ENCODE measurements at places on chromosomes 2 and 18.

GRCh38 chr18:67483237-67483636 is 33.3 kb downstream of the DSEL start:
- no peak for DNase-seq

DNA sequence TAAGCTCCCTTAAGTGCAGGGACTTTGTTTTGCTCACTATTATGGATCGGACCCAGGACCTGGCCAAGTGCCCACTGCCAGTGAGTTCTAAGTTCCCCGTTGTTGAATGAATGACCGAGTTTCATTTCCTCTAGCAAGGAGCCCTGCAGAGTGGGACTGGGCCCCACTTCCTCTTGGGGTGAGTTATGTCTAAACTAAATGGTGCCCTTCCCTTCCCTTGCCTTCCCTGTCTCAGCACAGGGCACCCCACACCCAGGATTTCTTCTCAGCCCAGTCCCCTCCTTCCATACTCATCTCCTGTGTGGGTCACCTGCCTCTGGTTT is 195.3 kb upstream of the HS6ST1 start:
- no peak for DNase-seq

- DNase-seq, result no peak
Observed at GRCh38 chr2:40361478-40361877, 90.4 kb downstream of the SLC8A1 start.

GRCh38 chr2:218019411-218020060 is 16.7 kb upstream of the TNS1 start:
- no peak for DNase-seq

DNA sequence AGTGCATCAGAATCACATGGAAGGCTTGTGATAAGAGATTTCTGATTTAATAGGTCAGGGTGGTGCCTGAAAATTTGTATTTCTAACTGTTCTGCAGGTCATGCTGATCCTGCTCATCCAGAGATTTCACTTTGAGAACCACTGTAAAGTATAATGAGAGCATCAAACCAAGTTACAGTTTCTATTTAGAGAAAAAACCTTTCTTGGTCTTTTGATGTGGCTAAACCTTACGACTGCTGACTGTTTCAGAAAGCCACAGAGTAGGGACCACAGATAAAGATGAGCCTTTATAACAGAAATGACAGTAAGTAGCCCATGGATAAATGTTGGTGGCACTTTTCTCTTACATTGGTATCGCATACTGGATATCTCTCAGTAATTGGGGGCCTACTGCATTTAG is 109.4 kb upstream of the FANCL start:
- DNase-seq, result no peak

DNA sequence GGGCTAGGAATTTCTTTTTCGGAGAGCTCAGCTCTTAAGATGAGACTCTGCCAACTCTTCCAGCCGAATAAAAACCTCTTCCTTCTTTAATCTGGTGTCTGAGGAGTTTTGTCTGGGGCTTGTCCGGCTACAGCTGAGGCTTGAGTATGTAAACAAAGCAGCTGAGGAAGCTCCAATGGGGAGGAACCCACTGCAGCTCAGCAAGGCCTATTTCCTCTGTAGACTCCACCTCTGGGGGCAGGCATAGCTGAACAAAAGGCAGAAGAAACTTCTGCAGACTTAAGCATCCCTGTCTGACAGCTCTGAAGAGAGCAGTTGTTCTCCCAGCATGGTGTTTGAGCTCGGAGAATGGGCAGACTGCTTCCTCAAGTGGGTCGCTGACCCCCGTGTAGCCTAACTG is 838.7 kb downstream of the CCDC85A start:
- no peak for DNase-seq

GRCh38 chr2:4900861-4901770 is 791.1 kb upstream of the SOX11 start:
- DNase-seq, result no peak

DNA sequence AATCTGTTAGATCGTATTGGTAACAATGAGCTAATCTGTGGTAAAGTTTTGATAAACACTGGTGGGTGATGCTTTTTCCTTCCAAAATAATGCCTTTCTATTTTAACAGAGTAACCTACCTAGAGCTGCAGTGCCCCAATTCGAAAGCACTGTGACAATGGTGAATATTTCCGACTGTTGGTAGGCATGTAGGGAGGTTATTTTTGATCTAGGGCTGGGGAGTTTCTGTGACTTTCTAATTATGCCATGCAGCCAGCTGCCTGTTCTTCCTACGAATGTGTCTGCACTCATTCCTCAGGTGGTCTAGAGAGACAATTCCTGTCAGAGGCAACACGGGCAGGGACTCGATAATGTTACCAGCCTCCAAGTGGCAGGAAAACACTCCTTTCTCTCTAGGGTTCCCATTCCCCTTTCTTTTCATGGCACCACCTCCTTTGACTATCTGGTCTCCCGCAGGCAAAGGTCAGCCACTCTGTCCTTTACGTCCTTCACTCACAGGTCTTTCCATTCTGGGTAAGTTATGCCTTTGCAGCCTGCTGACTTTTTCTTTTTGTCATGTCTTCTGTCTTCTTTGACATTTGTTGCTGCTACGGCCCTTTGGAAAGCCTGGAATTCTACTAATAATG is 167.2 kb upstream of the MGAT5 start:
- no peak for DNase-seq

GRCh38 chr2:54901224-54901986 is 148.8 kb downstream of the RTN4 start:
- DNase-seq, result no peak

DNA sequence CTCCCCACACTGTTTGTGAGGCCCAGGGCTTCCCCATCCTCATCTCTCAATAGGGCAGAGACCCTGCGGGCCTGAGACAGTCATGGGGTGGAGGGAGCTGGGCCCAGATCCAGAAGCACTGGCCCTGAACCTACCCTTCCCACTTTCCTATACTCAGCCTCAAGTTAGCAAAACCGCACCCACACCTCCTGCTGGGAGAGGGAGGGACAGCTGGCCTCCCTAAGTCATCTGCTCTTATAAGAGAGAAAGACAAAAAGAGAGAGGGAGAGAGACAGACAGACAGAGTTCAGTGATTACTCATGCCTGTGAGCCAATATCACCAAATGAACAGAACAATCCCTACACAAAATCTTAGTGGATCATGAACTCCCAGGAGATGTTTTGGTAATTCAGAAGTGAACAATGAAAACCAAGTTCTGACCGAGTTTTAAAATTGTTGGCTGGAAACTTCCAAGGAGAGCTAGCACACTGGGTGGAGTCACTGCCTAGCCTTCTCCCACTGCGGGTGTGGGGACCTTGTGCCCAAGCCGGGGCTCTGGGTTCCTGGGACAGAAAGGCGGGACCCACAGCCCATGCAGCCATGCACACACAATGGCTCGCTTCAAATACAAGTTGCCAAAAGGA is 130.5 kb downstream of the PXDN start:
- DNase-seq, result no peak

- no peak for DNase-seq
Observed at GRCh38 chr2:166671235-166671634, 177.2 kb upstream of the SCN7A start.

DNA sequence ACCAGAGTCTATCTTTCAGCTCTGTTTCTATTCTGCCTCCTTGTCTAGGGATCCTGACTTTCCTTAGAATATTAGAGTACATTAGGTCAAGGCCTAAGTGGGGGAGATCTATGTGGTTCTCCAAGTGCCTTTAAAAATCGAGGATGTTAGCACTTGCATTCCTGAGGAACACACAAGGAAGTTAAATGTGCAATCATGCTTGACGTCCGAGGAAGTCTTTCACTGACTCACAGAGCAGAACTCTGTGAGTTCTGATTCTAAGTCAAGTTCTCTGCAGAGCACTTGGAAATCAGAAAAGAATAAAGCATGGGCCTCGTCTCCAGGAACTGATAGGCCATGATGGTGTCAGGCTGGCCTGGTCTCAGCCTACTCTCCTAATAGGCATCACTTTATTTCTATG is 17.2 kb downstream of the FHOD3 start:
- no peak for DNase-seq

DNA sequence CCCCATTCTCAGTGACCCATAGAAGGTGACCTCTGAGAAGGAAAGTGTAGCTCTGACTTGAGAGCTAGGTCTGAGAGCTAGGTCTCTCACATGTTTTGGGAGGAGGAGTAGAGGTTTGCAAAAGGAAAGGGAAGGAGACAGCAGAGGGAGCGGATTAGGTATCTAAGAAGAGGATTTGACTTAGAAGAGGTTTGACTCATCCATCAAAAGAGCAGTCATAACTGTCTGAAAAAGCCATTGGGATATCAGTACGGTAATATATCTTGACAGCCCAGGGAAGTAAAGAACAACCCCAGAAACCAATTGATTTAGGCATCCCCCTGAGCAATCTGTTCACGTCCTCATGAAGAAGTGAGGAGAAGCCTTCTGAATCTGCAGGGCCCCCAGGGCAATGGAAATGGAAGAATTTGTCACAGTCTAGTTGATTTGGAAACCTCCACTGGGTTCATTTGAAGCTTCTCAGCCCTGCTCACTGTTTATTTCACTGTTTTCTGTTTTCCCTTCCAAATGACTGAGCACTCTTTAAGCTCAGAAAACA is 19.3 kb downstream of the OXER1 start:
- DNase-seq, result no peak

DNA sequence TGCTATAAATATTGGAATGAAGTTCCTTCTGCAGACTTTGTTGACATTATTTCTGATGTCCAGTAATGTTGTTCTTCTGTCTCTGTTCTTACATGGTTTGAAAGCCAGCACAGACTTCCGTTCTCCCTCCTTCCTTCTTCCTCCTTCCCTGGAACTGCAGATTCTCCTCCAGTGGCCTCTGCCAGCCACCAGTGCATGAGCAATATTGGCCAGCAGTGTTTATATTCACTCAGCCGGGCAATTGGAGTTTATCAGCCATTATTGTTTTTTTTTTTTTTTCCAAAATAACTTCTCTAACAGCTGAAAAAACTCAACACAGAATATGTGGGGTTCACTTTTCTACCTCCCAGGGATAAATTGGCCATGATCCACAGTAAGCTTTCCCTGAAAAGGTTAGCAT is 86.8 kb downstream of the ADCYAP1 start:
- DNase-seq, result no peak

DNA sequence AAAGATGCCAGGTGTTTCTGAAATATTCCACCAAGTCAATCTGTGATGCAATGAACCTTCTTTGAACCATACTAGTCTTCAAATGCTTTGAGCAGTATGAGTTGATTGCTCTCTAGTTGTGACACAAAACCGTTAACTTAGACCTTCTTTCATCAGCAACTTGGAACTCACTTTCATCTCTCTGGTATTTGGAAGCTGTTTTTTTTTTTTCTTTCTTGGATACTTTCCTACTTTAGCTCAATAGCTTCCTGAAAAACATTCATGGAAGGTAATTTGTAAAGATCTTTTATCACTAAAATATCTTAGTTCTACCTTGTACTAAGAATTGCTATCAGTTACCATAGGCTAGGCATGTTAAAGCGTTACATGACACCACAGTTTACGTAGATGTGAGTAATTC is 1071.9 kb upstream of the CHAC2 start:
- DNase-seq, result no peak

GRCh38 chr2:227154986-227155774 is 8.8 kb downstream of the COL4A4 start:
- DNase-seq, result no peak

GRCh38 chr2:10972683-10973433 is 61.1 kb downstream of the KCNF1 start:
- DNase-seq, result no peak

- no peak for DNase-seq
Observed at GRCh38 chr2:217868911-217869334, 133.9 kb downstream of the TNS1 start.

- no peak for DNase-seq
Observed at GRCh38 chr2:168708080-168708479, 94.4 kb upstream of the NOSTRIN start.

DNA sequence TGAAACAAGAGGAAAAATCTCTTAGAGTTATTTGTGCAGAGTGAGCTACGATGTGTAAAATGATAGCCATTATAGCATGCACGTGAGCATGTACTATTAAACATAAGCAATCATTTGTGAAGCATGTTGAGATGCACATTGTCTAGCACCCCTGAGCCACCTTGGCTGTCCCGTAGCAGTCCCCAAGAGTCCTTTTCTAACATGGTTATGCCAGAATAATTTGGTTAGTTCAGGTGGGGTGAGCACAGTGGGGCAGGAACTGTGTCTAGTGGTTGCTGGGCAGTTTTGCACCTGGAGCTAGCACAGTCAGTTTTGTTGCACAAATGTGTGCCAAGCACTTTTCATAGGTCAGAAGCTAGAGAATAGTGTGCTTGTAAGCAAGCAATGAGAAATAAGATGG is 809.8 kb downstream of the RNF144A start:
- DNase-seq, result no peak

GRCh38 chr2:28161466-28161865 is 231.2 kb upstream of the FOSL2 start:
- no peak for DNase-seq

- DNase-seq, result no peak
Observed at GRCh38 chr2:157182204-157182709, 75.2 kb upstream of the GALNT5 start.

DNA sequence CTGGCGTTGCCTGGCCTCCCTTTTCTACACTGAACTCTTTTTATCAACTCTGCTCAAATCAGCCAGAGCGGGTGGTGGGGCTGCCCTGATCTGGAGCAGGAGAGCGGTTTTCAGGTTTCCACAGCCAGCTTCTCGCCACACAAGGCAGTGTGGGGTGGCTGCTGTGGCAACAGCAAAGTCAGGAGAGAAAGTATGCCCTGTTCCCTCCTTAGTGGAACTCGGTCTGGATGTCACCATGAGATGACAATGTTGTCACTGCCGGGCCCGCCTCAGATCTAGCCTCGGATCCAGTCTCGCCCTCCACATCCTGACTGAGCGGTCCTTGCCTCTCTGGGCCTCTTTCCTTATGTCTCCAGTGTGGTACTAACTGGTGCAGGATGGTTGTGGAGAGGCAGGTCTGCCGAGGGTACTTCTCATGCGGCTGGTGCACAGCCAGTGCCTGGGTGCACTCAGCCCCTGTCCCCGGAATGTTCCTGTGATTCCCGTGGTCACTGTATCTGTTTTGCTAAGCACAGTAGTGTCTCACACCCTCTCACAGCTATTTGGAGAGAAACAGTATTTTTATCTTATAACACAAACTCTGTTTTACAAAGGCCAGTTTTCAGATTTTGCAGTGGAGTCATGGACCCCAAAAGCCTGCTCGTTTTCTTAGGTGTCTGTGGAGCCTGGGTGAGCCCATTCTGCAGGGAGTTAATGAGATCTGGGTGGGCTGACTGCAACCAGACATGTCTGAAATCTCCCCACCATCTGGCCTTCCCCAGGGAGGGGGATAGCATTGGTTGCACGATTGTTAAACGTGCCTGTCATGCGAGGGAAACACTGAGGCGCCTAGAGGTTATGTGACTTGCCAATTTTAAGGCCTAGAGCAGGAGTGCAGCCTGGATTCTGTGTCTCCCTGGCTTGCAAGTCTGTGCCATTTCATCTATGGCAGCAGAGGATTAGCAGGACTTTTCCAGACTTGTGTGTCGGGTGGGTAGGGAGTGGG is 261.1 kb upstream of the AGAP1 start:
- no peak for DNase-seq
